ENCODE measurements at places on chromosomes 3 and 15.
A peak's percentile ranks its signal among the peaks of the same experiment; 100 is the strongest.

DNA sequence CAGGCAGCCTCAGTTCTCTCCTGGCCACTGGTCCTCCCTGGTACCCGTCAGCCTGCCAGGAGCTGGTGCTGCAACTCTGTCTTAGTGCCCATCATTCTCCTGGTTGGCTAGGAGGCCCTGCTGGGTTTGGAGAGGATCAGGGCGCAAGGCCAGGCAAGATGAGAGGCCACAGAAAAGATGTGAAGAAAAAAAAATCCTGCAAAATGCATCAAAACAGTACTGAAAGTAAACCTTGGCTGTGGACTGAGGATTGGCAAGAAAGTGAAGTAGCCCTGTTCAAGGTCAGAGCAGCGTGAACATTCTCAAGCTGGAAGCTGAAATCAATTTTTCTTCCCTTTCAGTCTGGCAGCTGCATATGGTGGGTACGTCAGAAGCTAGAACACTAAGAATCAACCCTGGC is 74.2 kb downstream of the GTF2E1 start:
- no peak for DNase-seq

- DNase-seq: peak; percentile 52
Observed at GRCh38 chr3:45105855-45106671, 40.1 kb downstream of the CDCP1 start.

GRCh38 chr15:78107471-78107870 is 15.1 kb downstream of the SH2D7 start:
- no peak for DNase-seq

GRCh38 chr3:138186803-138187295 is 252 bp upstream of the ARMC8 start:
- peak; percentile 27 for DNase-seq

DNA sequence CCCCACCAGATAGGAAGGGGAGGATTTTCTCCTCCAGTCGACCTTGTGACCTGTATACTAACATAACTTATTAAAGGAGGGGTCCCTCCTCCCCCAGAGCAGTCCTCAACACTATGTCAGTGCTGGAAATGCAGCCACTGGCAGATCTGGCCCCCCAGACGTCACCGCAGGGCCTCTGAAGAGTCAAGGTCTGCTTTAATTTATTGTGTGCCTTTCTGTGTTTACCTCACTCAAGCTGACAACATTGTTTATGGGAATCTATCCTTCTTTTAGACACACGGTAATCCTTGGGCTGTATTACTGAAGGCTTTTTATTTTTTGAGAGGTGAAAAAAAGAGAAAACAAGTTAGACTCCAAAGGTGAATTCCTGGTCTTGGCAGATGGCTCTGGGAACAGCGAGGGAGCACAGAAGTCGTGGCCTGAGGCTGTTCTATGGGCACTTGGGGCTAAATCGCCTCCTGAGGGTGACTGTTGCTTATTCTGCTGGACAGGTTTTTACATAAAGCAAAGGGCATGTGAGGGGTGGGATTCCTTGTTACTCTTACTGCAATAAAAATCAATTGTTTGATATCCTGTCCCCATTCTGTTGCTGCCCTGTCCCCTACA is 13.5 kb upstream of the NR2C2 start:
- DNase-seq: no peak

- DNase-seq: no peak
Observed at GRCh38 chr3:195451373-195452015, 8.7 kb upstream of the ACAP2 start.

All from hepatic stellate cell (primary cell).